ENCODE measurements at places on chromosomes 4 and X.

- no peaks in the 10 kb centered on the region for H3K27me3 ChIP-seq
- H3K4me3 ChIP-seq, result no peak overlapping the region
- DNase-seq, result no peak
- H3K36me3 ChIP-seq, result no peaks in the 10 kb centered on the region
- H3K27ac ChIP-seq, result no peak overlapping the region
- peaks cover 43% of the 10 kb centered on the region for H3K4me1 ChIP-seq
Measured at GRCh38 chr4:142356118-142356759, 489.9 kb downstream of the INPP4B start.

- no peaks in the 10 kb centered on the region for H3K27me3 ChIP-seq
- DNase-seq, result no peak
- H3K36me3 ChIP-seq, result no peaks in the 10 kb centered on the region
- no peak overlapping the region for H3K4me3 ChIP-seq
- no peak overlapping the region for H3K27ac ChIP-seq
Measured at GRCh38 chr4:76377481-76377901, 43.5 kb downstream of the CCDC158 start.

DNA sequence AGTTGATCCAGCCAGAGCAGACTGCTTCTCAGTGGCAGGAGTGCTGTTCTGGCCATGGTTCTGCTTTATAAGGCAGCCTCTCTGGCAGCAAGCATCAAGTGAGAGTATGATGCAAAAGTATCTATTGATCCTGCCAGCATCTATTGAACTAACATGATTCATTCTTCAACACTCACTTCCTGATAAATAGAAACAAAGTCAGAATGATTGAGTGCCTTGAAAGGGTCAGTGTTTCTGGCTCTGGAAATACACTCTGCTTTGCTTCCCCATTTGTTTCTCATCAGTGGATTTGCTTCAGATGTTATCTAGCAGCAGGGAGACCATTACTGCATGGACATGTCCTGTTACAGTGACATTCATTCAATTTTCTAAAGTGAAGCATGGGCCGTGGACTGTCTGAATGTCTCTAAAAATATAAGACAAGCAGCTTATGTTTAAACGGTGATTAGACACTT is 66.2 kb upstream of the FRAS1 start:
- no peak for DNase-seq
- peaks cover 7% of the 10 kb centered on the region for H3K4me1 ChIP-seq
- no peaks in the 10 kb centered on the region for H3K36me3 ChIP-seq
- no peak overlapping the region for H3K4me3 ChIP-seq
- no peak overlapping the region for H3K27ac ChIP-seq

DNA sequence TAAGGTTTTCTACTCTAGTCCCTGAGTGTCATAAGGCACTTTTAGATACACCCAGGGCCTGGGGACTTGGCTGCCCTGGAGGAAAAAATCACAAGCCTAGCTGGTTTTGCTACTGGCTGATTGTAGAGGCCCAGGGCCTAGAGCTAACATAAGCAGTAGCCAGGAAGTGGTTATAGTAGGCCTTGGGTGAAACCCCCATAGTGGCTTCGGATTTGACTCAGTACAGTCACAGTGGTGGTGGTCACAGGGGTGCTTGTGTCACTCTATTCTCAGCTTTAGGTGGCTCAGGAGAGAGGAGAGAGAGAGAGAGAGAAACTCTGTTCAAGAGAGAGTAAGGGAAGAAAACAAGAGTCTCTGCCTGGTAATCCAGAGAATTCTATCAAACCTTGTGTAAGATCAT is 194.5 kb upstream of the EDA2R start:
- H3K27ac ChIP-seq, result no peak overlapping the region
- no peak overlapping the region for H3K4me3 ChIP-seq
- H3K27me3 ChIP-seq, result no peaks in the 10 kb centered on the region
- H3K36me3 ChIP-seq, result no peaks in the 10 kb centered on the region

- DNase-seq, result no peak
- H3K4me3 ChIP-seq, result no peak overlapping the region
- H3K4me1 ChIP-seq, result peaks cover 31% of the 10 kb centered on the region
- no peaks in the 10 kb centered on the region for H3K27me3 ChIP-seq
- H3K36me3 ChIP-seq, result no peaks in the 10 kb centered on the region
Measured at GRCh38 chr4:87420276-87420830, 2.0 kb upstream of the NUDT9 start.

DNA sequence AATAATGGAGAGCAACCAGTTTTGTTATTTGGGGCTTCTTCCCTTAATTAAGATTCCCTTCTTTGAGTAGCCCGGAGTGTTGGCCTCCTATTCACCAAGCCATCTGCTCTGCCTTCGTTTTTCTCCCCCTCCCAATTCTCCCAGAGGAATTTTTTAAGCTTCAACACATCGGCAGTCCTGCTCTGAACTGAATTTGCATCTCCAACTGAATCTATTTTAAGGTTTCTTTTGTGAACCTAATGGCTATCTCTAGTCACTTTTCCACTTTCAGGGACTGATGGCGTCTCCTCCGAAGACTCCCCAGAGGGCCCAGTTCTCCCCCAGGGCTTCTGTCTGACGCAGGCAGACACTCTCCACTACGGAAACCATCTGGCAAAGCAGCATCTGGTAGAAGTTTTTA is 280.2 kb downstream of the ADGRA3 start:
- H3K36me3 ChIP-seq, result no peaks in the 10 kb centered on the region
- H3K4me3 ChIP-seq, result no peak overlapping the region
- no peak for DNase-seq
- H3K4me1 ChIP-seq, result no peaks in the 10 kb centered on the region
- H3K27me3 ChIP-seq, result no peaks in the 10 kb centered on the region
- no peak overlapping the region for H3K27ac ChIP-seq

- H3K27me3 ChIP-seq, result no peaks in the 10 kb centered on the region
- no peaks in the 10 kb centered on the region for H3K4me1 ChIP-seq
- H3K4me3 ChIP-seq, result no peak overlapping the region
- H3K27ac ChIP-seq, result no peak overlapping the region
Measured at GRCh38 chr4:153880983-153881382, 92.1 kb upstream of the SFRP2 start.

DNA sequence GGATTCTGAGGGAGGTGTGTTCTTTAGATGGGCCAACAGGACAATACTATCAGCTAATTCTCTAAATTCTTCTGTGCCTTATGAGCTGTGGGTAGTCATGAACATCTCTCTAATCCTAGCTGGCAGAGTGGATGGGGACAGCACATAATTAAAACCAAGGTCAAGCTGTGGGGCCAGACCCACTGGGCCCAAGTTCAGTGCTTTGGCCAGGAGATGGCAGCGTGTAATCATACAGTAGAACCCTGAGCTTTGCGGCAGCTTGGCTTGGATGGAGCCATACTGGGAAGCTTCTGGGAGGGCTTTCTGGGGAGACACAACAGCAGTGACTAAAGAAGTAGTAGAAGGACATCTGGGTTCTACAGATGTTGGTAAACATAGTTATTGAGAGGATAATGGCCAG is 140.3 kb upstream of the CXCL13 start:
- H3K36me3 ChIP-seq, result no peaks in the 10 kb centered on the region
- H3K4me1 ChIP-seq, result no peaks in the 10 kb centered on the region
- H3K4me3 ChIP-seq, result no peak overlapping the region
- no peak for DNase-seq
- H3K27me3 ChIP-seq, result no peaks in the 10 kb centered on the region
